Right cardiac atrium (tissue), 5 donors: ENCODE measurements at places on chromosomes 7 and 10.

GRCh38 chr7:55366461-55367070 is 1.4 kb downstream of the LANCL2 start:
- DNase-seq: no peak

- no peak for DNase-seq
These were observed 41.6 kb downstream of the DNAJB9 start for GRCh38 chr7:108611268-108611667.

GRCh38 chr7:100396421-100396982 is 23.2 kb downstream of the PILRA start:
- DNase-seq: no peak

DNA sequence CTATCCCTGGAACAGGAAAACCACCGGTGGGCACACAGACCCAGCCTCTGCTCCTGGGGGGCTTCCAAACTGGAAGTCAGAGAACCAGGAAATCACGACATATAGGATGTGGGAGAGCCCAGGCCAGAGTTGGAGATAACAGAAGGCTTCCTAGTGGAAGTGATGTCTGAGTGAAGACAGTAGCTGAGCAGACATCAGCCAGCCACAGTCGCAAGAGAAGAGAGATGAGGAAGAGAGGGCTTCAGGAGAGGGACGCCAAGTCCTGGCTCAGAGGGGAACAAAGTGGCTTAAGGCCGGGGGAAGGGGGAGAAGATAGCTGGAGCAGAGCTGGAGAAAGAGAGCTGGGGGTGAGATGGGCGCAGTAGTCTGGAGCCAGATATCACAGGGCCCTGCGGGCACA is 30.9 kb upstream of the ELN start:
- DNase-seq: no peak

- DNase-seq: peak; percentile 68
These were observed 526 bp downstream of the CH25H start for GRCh38 chr10:89206402-89207180.

- DNase-seq: no peak
These were observed 19.7 kb upstream of the VPS37D start for GRCh38 chr7:73647725-73648592.

- DNase-seq: no peak
These were observed 11.6 kb upstream of the BAZ1B start for GRCh38 chr7:73533742-73534141.

- peak; percentile 14 for DNase-seq
These were observed 10.1 kb downstream of the AQP1 start for GRCh38 chr7:30921540-30922401.

- DNase-seq: peak; percentile 17
These were observed 1.3 kb downstream of the LCOR start for GRCh38 chr10:96833220-96834001.

GRCh38 chr10:77431209-77431611 is 206.4 kb downstream of the KCNMA1 start:
- no peak for DNase-seq

- no peak for DNase-seq
These were observed 125.9 kb downstream of the TRRAP start for GRCh38 chr7:99004216-99004615.

GRCh38 chr7:134197345-134197744 is 70.2 kb downstream of the LRGUK start:
- DNase-seq: no peak

GRCh38 chr7:74343281-74344131 is 54.3 kb downstream of the CLIP2 start:
- no peak for DNase-seq

DNA sequence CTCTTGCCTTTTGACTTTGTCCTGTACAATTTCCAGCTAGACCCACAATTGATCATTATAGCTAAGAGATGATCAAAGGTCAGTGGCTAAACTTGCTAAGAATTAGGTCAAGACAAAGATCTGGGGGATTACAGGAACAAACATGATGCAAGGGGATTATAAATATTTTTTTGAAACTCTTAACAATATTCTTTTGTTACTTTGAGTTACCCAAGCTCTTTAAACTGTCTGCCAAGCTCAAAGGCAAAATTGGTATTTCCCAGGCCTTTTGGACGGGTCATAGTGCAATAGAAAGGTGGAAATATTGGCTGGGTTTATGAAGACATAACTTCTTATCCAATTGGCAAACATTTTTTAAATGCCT is 23.4 kb downstream of the TBXAS1 start:
- no peak for DNase-seq

GRCh38 chr10:19719284-19719683 is 96.9 kb upstream of the PLXDC2 start:
- no peak for DNase-seq

GRCh38 chr7:79403879-79404278 is 49.6 kb downstream of the MAGI2 start:
- no peak for DNase-seq

DNA sequence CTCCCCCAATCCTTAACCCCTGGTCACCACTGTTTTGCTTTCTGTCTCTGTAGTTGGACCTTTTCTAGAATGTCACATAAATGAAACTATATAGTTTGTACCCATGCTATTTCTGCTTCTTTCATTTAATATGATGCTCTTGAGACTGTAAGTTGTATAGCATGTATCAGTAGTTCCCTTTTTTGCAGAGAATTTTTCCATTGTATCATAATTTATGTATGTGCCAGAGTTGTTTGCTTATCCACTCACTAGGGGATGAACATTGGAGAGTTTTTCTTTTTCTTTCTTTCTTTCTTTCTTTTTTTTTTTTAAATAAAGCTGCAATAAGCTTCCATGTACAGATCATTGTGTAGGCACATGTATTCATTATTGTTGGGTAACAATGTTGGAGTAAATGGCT is 544.8 kb downstream of the CNTNAP2 start:
- no peak for DNase-seq

DNA sequence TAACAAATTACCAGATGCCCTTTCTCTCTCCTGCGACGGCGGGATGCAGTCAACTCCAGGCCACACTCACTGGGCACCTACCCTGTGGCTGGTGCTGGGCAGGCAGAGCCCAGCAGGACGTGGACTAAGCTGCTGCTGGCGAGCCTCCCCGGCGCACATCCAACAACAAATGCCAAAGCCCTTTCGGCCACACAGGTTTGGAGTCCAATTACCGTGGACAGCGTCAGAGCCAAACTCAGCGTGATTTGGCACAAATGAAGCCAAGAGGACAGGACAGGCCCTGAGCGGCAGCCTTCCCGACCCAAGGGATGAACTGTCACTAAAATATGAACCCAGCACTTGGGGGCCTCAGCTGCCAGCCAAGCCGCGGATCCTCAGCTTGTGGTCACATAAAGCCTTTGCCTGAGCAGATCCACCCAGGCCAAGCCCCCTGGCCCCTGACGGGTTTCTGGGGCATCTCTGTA is 28.4 kb downstream of the DAGLB start:
- no peak for DNase-seq

- DNase-seq: no peak
These were observed 66.2 kb upstream of the RHEB start for GRCh38 chr7:151585744-151586393.

DNA sequence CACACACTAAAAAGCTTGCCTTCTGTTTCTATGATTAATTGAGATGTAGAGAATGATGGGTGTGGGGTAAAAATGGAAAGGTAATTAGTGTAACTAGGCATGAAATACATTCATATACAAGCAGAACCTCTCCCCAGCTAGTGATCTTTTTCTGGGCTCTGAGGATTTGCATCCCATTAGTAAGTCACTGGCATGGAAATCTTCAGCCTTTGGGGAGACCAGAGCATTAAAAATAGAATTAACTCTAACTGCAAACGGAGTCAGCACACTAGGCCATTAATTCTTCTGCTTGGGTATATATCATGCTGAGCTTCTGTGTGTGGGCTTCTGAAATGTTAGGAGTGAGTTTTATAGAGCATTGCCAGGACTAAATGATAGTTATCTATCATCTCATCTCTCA is 128.9 kb downstream of the HDAC9 start:
- no peak for DNase-seq

DNA sequence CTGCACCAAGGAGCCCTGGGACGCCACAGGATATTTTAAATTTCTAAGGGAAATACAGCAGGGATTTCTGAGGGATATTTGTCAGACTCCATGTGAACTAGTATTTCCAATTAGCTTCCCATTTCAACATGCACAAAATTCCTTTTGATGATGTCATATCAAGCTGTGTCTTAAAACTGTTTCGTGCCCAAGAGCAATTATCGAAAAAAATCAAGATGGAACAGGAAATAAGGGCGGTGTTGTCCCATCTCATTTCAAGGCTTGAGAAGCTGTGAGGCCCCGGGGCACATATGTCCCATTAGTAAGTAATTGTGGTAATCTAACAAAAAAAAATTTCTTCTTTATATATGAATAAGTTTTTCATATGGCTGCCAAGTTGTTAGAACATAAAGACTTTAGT is 47.4 kb downstream of the PPP1R17 start:
- no peak for DNase-seq

GRCh38 chr7:120628251-120628650 is 229.7 kb downstream of the TSPAN12 start:
- no peak for DNase-seq

DNA sequence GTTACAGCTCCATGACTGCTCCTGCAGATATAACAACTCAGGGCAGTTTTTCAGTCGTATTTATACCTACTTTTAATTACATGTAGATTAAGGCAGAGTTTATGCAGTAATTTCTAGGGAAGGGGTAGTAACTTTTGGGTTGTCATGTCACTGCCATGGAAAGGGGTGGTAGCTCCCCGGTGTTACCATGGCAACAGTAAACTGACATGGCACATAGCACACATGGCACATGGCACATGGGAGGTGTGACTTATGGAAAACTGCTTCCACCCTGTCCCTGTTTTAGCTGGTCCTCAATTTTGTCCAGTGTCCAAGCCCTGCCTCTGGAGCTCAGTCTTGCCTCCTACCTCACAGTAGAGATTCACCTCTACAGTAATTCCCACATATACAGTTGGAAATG is 3.9 kb upstream of the TOMM7 start:
- DNase-seq: no peak

DNA sequence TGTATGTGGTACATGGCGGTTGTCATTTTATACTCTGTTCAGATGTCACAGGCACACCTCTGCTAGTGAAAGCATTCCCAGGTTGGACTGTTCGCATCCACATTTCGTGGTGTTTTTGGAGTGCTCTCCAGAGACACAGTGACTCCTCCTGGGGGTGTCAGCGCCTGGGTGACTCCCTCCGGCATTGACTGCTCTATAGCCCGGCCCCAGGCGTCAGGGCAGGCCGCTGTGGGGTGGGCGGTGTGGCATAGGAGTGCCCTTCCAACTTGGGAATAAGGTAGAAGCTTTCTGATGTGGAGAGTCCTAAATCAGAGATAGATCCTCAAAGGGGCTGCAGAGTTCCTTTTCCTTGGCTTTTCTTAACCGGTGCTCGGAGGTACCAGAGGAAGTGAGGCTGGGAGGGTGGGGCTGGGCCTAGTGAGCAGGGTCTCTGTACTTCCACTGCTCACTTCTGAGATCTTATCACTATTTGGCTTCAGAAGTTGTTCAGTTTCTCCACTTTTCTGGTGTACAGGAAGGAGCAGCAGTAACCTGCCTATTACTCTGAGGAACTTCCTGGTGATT is 32.3 kb downstream of the CCNY start:
- DNase-seq: no peak

GRCh38 chr10:3887885-3888476 is 103.0 kb upstream of the KLF6 start:
- DNase-seq: no peak

DNA sequence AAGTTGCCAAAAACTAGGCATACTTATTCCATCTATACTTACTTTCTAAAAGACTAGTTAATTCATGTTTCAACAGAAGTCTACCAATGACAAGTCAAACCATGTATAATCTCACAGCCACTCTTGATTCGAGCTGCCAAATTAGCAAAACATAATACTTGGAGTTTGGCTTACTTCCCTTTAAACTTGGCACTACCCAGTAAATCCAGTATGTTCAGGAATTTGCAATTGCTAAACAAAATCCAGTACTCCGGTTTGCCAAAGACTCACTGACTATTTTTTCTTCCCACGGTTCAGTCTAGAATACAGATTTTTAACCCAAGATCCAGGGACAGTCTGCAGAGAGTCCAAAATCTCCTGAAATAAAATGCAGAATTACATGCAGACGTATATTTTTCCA is 4.6 kb downstream of the OAT start:
- no peak for DNase-seq

GRCh38 chr10:110174816-110175215 is 32.6 kb upstream of the MXI1 start:
- DNase-seq: no peak

DNA sequence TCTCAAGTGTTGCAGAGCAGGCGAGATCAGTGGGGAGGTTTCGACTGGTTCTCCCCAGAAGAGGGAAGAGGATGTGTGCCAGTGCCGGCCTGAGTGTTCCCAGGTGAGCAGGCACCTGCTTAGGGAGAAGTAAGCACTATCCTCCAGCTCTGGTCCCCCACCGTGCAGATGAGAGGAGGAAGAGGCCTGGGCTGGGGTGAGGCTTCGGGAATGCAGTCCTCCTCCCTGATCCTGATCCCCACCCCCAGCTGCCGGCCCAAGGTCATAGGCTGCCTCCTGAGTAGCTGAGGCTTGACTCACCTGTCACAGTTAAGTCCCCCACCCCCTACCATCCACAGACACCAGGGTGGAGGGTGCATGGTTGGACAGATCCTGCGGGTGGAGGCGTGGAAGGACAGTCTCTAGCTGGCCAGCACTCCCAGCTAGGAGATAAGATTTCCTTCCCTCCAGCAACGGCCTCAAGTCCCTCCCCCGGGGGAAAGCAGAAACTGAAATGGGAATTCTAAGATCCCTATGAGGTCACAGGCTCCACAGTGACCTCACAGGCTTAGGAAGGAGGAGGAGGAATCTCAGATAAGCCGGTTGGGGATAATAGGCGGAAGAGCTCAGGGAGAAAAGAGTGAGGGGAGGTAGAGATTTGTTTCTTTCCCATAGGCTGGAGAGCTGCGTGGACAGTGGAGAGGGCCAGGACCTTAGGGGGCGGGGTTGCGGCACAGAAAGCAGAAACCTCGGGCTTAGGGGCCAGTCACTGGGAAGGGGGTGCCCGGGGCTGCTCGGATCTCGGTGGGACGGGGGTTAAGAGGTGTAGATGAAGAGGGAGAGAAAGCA is 1.0 kb downstream of the LRCH4 start:
- peak; percentile 80 for DNase-seq

- peak; percentile 79 for DNase-seq
These were observed at the start of gene LRRC4 for GRCh38 chr7:128030654-128031611. LRRC4 (minus strand) TSS chr7:128031437; CDS start chr7:128030640, 797 bp downstream.

DNA sequence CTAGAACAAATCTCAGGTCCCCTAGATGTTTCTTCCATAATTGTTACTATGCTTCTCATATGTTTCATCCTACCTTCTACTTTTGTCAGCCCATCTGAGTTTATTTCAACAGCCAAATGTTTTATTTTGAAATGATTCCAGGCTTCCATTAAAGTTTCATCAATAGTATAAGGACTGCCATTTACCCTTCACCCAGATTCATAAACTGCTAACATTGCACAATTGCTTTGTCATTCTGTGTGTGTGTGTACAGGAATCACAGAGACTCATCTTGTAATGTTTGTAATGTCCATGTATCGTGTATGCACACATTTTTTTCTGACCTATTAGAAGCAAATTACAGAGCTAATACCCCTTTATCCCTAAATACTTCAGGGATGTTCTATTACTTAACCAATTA is 25.5 kb downstream of the MMRN2 start:
- no peak for DNase-seq

- no peak for DNase-seq
These were observed 7.4 kb downstream of the NOD1 start for GRCh38 chr7:30471205-30471604.

- DNase-seq: no peak
These were observed 48.8 kb downstream of the HOXA1 start for GRCh38 chr7:27046854-27047549.

GRCh38 chr7:156119771-156120170 is 307.5 kb upstream of the SHH start:
- no peak for DNase-seq
